ENCODE measurements at places on chromosomes 6 and 20.

DNA sequence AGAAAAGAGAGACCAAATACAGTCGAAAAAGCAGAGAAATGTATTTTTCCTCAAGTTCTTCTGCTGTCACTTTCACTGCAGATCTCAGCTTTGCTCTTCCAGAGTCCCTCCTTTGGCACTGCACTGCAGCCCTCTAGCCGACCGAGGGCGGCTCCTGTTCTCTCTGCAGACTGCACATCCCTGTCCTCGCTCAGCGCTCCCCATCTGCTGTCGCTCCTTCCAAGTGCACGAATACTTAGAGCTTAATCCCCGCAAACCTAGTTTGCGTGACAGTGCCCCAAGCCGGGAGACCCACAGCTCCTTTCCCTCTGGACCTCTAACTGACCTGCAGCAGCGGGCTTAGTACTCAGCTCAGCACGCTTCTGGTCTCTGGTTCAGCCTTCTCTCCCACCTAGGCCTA is 15.2 kb downstream of the RPP21 start:
- DNase-seq: no peak

- DNase-seq: no peak
These were observed 10.1 kb downstream of the SLC22A2 start for GRCh38 chr6:160248538-160248937.

DNA sequence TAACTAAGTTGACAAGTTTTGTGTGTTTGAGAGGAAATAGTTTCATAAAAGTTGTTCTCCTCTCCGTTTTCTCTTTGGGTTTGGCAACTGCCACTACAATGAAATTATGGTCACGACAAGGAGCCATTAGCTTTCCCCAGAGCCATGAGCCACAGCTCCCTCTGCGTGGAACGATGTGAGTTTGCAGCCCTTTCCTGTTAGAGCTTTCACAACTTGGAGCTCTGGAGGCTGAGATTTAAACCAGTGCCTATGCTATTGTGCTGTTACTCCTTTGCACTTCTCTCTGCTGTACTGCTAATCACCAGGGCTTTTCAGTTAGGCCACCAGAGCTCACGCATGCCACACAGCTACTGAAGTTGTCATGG is 29.3 kb upstream of the TXNDC5 start:
- no peak for DNase-seq

DNA sequence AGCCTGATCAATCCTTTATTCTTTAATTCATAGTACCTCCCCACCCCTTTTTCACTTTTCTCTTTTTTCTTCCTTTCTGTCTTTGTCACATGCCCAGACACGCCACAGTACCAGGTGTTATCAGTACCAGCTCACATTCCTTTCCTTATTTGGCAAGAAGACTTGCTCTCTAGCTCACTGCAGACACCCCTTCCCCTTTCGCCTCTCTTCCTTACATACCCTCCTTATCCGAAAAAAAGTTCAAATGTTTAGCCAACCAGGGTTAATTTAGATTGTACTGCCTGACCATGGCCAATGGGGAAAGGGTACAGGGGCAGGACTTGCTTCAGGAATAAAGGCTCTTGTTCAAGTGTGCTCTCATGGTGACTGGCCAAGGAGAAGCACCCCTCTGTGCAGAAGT is 9.3 kb upstream of the SIRPB2 start:
- no peak for DNase-seq

GRCh38 chr6:75932067-75932466 is 140.4 kb downstream of the IMPG1 start:
- DNase-seq: peak; percentile 25

Data from K562 (cell line).